ENCODE measurements at places on chromosomes 1 and 21.
A peak's percentile ranks its signal among the peaks of the same experiment; 100 is the strongest.

GRCh38 chr1:49319426-49319963 lies 542.8 kb upstream of the BEND5 start:
- DNase-seq: no peak

DNA sequence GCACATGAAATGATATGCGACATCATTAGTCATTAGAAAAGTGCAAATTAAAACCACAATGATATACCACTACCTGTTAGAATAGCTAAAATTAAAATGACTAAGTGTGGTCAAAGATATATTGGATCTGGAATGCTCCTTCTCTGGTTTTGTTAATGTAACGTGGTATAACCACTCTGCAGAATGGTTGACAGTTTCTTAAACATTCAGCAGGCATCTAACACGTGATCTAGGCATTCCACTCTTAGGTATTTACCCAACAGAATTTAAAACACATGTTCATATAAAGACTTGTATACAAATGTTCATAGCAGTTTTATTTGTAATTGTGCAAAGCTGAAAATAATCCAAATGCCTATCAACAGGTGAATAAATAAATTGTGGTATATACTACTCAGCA lies 165.0 kb upstream of the PLXNA2 start:
- DNase-seq: no peak

- DNase-seq: no peak
These were observed 1037.2 kb upstream of the B3GALT2 start for GRCh38 chr1:194223596-194223995.

DNA sequence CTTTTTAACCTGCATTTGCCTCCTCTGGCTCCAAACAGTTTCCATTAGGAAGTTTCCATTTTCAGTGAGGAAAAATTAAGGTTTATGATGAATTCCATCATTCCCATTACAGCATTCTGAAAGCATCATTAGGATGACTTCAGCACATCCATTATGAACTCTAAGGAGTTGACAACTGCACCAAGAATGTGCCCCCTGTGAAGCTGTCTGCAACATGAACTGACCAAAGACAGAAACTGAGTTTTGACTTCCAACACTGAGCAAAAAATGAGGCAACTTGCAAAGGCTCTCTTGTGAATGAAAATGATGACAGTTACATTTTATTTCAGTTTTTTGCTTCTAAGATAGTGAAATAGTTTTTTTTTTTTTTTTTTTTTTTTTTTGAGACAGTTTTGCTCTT lies 18.3 kb upstream of the KCNE1 start:
- no peak for DNase-seq

DNA sequence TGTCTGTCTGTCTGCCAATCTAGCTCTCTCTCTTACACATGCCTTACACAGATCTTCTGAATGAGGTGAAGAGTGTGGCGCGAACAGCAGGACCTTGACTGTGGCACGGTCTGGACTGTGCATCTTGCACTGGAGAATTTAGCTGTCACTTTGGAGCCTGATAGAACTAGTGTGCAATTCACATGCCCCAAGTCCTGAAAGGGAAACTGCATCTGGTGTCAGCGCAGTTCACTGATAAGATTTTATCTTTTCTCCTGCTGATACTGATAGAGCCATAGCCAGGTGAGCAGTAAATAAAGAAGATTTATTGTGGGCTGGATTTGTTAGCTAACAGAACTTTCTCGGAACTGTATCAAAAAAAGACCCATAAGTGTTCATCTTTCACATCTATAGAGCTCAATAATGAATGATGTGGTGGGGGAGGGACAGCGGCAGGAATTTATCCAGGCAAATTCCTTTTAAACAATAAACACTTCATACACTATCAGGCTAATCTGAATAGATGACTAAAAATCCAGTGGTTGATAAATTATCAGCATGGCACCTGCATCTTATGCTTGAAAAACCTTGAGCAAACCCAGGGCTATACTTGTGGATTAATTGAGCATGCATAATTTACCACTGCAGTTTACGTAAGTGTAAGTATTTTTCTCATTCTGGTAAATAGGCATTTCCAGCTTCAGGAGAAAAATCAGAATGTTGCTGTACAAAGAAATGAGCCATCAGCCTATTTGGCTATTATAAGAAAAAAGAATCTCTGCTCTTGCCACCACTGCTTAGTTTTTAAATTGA lies 104.1 kb downstream of the NTNG1 start:
- DNase-seq: no peak

GRCh38 chr1:6006882-6007281 lies 14.7 kb upstream of the NPHP4 start:
- no peak for DNase-seq

GRCh38 chr1:109185357-109185756 lies 28.4 kb upstream of the SARS1 start:
- no peak for DNase-seq

DNA sequence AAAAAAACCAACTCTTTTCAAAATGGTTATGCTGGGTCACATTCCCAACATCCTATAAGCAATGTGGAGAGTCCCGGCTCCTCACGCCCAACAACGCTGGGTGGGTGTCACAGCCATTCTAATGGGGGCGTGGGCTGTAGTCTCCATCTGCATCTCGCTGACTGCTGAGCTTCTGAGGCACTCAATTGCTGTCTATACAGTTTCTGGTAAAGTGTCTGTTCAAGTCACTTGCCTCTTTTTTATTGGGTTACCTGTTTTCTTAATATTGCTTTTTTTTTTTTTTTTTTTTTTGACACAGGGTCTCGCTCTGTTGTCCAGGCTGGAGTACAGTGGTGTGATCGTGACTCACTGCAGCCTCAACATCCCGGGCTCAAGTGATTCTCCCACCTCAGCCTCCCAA lies 54.8 kb downstream of the GNB1 start:
- DNase-seq: no peak

DNA sequence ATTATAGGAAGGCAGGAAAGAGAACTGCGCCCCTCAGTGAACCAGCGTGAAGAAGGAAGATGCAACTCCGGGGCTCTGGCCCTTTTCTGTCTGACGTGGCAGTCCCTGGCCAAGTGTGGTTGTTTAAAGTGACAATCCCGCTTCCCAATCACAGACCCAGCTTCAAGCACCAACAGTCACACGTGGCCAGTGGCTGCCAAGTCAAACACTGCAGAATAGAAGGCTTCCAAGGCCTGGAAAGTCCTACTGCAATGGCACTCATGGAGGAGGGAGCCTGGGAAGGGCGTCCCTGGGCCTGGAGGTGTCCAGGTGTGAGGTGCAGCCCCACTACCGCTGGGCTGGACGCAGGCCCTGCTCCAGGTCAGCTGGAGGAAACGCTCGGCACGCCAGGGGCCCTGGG lies 143.8 kb downstream of the CASZ1 start:
- DNase-seq: no peak

- DNase-seq: no peak
These were observed 22.6 kb upstream of the GBP4 start for GRCh38 chr1:89221341-89221740.

GRCh38 chr1:198246337-198246736 lies 89.5 kb downstream of the NEK7 start:
- no peak for DNase-seq

GRCh38 chr1:113542221-113542701 lies 151.9 kb downstream of the MAGI3 start:
- DNase-seq: no peak

GRCh38 chr21:45312296-45312695 lies 24.6 kb upstream of the POFUT2 start:
- DNase-seq: no peak

DNA sequence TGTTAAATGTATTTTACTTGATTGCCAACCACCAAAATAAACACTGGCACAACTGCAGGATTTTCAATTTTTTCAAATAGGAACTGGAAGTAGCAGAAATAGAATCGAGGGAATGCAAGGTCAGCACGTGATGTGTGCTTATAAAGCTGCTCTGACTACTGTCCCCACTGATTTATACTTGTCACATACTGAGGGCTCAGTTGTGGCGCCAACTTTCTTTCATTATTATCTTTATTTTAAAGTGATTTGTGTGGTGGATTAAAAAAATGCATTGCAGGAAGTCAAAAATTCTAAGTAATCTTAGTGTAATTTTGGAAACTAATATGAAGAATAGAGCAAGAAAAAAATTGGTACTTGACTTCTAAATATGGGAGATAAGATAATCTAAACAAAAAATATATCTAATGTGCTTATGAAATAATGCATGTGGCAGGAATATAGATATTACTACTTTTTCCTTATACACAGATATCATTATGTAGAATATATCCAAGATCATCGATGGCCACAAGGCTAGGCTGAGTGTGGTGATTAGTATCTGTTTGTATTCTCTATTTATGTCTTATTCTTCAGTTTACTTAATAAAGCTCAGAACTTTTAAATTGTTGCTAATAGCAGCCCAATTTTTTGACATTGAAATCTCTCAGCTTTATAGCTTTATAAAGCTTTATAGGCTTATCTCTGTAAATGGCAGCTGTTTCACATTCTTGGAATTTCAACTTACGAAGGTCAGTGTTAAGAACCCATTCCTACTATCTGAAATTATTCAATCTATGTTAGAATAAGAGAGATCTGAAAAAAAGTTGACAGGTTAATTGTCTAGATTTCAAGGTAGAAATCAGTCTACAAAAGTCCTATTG lies 404.5 kb upstream of the ADAMTS5 start:
- no peak for DNase-seq

DNA sequence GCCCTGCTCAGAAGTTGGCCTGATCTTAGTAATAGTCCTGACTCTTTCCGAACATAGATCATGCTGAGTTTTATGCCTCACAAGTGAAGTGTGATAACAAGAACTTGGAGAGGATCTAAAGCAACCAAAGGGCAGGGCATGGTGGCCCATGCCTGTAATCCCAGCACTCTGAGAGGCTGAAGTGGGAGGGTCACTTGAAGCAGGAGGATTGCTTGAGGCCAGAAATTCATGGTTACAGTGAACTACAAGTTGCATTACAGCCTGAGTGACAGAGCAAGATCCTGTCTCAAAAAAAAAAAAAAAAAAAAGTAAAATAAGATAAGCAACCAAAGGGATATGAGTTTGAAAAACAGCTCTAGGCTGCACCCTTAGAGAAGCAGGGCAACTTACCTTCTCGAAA lies 18.5 kb upstream of the BCL9 start:
- DNase-seq: no peak

- no peak for DNase-seq
These were observed 5.4 kb downstream of the TMEM59 start for GRCh38 chr1:54047384-54048305.

GRCh38 chr1:88877382-88877825 lies 14.0 kb downstream of the GTF2B start:
- DNase-seq: no peak

- no peak for DNase-seq
These were observed 156.0 kb downstream of the NFIA start for GRCh38 chr1:61238359-61238665.

GRCh38 chr1:225820522-225821120 lies 10.7 kb downstream of the EPHX1 start:
- DNase-seq: no peak

GRCh38 chr1:229370601-229371021 lies 27.8 kb upstream of the CCSAP start:
- peak; percentile 50 for DNase-seq

GRCh38 chr1:246659594-246660140 lies 64.5 kb upstream of the SCCPDH start:
- peak; percentile 22 for DNase-seq

DNA sequence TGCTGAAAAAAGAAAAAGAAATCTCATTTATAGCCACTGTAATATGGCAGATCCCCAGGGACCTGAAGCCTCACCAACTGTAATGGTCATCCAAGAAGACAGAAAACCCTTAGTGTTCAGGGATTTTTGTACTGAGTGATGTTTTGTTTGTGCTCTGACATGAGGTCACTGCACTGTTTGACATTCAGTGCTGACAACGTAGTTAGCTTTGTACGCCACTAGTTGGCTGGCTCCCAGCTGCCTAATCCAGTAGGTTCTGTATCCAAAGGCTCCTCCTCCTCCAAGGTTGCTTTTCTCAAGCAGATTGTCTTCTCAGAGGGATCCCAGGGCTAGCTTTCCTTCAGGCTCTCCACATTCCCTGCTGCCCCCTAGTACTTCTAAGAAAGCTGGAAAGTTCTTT lies 9.5 kb upstream of the YRDC start:
- DNase-seq: no peak

- no peak for DNase-seq
These were observed 13.1 kb upstream of the COP1 start for GRCh38 chr1:176220100-176220689.

- DNase-seq: no peak
These were observed 31.7 kb downstream of the ADAMTS1 start for GRCh38 chr21:26813426-26813998.

DNA sequence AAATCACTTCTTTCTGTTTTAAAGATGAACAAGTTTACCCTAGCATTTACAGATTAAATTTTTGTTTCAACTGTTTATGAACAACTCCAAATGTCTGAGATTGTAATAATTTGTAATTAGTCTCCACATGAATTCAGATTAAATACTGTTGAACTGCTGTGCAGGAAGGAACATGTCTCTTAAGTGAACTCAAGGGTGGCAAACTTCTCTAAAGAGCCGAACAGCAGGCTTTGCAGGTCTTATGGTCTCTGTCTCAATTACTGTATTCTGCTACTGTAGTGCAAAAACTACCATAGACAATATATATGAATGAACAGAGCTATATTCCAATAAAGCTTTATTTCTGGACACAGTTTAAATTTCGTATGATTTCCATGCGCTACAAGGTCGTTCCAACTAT lies 6.6 kb downstream of the RSBN1 start:
- no peak for DNase-seq

DNA sequence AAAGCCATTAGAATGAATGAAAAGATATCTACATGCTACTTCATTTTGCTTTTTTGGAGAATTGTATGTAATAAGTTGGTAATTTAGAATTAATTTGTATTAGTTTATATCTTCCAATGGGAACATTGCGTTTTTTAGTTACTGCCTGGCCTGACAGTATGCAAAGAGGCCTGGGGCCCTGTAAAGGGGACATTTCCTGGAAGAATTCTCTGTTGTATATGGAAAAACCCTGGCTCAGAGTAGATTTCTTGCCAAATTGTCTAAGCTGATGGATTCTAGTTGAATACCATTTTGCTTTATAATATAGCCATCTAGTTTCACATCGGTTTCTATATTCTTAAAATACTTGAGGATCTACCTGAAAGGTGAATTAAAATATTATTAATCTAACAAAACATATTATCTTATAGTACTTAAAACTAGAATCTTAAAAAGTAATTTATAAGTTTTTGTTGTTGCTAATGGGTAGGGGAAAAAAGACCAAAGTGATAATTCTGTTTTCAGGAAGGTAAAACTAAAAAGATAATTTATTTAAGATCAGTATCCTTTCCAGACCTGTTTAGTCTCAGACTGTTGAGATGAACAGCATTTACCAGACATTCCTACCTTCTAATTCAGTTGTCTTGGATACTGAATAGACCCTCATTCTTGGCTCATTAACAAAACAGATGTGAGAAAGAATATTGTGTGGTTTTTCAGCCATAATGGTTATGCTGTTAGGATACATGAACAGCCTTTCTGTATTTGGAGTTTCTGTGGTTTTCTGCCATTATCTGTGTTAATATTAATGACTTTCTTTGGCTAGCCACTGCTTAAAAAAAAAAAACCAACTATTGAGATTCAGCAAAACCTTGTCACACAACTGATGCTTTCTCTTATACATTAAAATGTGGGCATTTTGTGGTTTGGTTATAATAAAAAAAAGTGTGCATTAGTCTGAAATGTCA lies 4.8 kb downstream of the AGO3 start:
- DNase-seq: peak; percentile 3

GRCh38 chr1:175885326-175885725 lies 141.9 kb upstream of the TNR start:
- DNase-seq: no peak
